ENCODE measurements at places on chromosomes 12 and 14.

DNA sequence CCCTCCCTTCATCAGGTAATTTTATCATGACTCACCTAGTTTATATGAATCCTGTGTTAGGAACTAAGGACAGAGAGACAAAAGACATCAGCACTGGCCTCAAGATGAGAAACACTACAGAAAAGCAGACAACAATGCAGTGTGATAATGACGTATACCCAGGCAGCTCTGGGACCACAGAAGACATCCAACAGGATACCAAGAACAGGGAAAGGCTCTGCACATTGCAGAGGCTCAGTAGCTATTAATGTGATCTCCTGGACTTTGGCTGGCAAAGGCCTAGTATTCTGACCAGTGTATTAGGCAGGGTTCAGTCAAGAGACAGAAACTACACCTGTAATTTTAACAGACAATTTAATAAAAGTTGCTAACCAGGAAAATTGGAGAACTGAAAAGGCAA, 39.7 kb downstream of the CDK17 start:
- no peak for DNase-seq

- DNase-seq = peak; percentile 9
Measured at GRCh38 chr12:117518594-117519270, 157.3 kb upstream of the NOS1 start.

GRCh38 chr12:118061011-118061872, at the start of gene WSB2:
WSB2 (minus strand) TSS chr12:118061179; CDS start chr12:118061048, 131 bp downstream.
- peak; percentile 77 for DNase-seq

- DNase-seq = no peak
Measured at GRCh38 chr12:110957159-110957558, 36.8 kb upstream of the MYL2 start.

DNA sequence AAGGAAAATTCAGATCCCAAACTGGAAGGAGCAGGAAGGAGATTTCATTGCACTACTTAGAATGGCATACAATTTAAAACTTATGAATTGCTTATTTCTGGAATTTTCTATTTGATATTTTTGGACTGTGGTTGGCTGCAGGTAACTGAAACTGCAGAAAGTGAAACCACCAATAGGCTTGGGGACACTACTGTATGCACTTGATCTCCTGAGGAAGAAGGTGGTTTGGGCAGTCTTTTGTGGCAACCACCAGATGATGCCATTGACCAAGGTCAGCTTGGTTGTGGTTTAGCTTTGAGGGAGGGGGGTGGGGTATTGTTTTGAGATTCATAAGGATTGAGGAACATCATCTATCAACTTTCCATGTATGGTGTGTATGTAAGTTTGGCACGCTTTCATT, 209.5 kb upstream of the STXBP6 start:
- DNase-seq = no peak

GRCh38 chr12:70052476-70052875, 190.8 kb upstream of the CNOT2 start:
- DNase-seq = no peak

GRCh38 chr14:73802431-73803188, 49.0 kb upstream of the PTGR2 start:
- DNase-seq = no peak

- no peak for DNase-seq
Measured at GRCh38 chr12:70553391-70553859, 83.8 kb downstream of the PTPRB start.
